ENCODE measurements at places on chromosomes 4 and X. TPM values are rescaled to one million over a fixed set of nuclear protein-coding genes. Genes with fewer than 3 reads are reported as not detected.

The SPANXB1 gene
- not detected for polyA plus RNA-seq

DNA sequence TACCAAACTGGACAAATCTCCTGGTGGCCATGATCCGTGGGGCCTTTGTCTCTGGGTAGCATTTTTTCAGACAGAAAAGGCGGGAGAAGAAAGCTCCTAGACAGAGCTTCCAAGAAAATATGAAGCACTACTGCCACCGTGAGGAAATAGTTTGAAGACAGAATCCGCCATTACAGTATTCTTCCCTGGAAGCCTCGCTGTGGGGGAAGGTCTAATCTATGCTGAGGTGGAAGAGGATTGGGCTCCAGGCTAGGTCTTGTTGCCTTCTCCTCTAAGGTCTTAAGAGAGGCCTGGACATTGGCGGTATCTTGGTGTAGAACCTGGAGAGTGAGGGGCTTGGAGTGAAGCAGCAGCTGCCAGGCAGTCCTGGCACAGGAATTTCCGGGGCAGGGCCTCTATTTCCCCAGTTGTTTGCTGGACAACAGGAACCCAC, 218.9 kb downstream of the OR13H1 start:
- DNase-seq = no peak

The SHROOM2 gene
- 9.9 TPM for polyA plus RNA-seq

DNA sequence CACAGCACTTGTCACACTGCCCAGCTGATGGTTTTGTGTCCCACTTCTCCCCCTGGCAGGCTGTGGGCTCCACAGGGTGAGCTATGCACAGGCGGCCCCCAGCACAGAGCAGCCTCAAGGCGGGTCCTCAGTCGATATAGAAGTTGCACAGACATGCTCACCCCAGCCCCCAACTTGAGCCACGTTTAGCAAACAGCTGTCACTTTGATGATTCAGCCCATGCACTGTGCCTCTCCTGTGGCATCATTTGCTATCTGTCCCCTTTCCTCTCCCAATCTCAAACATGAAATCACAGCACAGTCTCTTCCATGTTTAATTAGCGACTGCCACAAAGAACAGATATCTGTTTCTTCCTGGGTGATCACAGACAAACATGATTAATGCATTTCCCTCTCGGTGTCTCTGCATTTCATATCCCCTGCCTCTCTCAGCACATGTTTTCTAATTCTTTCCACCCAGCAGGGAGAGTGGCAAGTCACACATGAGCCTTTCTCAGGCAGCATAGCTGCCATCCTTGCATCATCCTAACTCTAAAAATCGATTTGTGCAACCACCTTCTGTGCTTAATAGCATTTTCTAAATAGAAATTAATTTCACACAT, 204.9 kb downstream of the EVC2 start:
- DNase-seq = no peak

- no peak for DNase-seq
Observed at GRCh38 chr4:1802151-1802715, 9.1 kb downstream of the FGFR3 start.

DNA sequence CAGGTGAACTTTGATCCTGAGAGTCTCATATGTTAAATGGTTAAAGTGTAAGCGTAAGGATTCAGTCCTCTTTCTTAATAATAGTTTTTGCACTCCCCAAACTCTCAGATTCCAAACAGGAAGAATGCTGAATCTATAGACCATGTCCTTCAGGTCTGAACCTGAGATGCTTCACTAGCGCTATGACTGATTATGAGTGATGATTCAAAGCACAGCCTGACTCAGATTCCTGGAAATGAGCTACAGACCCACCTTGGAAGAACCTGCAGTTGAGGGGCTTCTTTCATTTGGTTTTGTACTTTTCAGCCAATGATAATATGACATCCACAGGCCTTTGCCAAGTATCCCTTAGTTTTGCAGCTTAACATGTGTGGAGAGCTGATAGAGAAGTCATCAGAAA, 1.4 kb downstream of the EDNRA start:
- no peak for DNase-seq

The SSX1 gene
- polyA plus RNA-seq = not detected

DNA sequence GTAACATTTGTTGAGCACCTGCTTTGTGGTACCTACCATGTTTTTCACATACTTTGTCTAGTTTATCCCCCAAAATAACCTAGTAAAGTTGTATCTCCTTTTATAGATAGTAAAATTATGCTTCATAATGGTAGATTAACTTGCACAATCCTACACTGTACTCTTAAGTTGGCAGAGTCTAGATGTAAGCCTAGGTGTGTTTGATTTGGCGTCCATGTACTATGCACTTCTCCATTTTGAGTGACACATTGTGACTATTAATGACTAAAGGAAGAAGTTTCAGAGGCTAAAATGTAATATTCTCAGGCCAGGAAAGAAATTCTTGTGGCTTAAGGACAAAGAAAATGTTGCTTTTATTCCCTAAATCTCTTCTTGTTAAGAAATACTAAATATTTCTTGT, 15.4 kb downstream of the PLK4 start:
- no peak for DNase-seq

DNA sequence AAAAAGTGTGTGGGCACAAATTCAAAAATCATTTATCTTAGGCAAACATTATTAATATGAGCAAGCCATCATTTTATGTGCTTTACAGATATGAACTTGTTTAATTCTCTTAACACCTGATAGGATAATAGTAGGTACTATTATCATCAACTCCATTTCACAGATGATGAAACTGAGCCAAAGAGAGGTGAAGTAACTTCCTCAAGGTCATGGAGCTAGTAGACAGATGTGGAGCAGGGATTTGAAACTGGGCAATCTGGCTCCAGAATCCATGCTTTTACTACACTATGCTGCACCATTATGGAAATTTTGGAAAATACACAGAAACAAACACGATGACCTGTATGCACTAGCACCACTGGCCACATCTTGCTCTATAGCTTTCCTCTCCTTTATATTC, 1.0 kb upstream of the PIN4 start:
- DNase-seq = no peak

DNA sequence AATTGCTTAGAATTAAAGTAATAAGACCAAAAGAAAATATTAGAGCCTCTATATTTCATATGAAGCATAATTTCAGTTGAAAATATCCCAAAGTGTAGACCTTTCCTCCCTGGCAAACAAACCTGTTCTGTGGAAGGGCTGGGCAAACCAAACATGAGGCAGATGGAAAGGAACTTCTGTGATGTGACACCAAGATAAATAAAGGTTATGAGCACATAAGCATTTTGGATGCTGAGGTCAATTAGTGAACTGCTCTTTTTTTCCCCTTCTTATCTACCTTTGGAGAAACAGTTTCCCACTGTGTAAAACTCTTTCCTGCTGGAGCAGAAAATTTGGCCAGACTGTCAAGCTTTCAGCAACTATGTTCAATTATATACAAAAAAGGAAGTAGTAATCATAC, 109.6 kb upstream of the STIM2 start:
- no peak for DNase-seq

- DNase-seq = no peak
Observed at GRCh38 chr4:24887881-24888430, 24.9 kb downstream of the CCDC149 start.

DNA sequence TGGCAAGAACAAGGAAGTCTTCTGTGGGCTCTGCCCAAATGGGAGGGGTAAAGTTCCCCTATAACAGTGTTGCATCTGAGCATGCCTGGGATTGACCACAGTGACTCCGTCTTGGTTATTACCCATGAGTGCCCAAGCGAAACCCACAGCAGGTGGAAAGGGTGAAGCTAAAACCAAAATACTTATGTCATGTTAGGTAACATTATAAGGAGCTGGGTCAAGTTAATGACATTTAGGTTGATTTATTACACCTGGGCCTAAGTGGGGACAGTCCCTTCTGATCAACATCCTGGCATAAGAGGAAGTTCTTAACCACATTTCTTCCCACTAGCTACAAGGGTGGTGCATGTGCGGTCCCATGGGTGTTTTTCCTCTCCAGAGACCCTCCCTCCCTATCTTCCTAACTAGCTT, 1.3 kb upstream of the ZNF732 start:
- no peak for DNase-seq

- DNase-seq = no peak
Observed at GRCh38 chrX:30153175-30153880, 62.0 kb upstream of the MAGEB2 start.

The ABCG2 gene
- polyA plus RNA-seq = 1.2 TPM

DNA sequence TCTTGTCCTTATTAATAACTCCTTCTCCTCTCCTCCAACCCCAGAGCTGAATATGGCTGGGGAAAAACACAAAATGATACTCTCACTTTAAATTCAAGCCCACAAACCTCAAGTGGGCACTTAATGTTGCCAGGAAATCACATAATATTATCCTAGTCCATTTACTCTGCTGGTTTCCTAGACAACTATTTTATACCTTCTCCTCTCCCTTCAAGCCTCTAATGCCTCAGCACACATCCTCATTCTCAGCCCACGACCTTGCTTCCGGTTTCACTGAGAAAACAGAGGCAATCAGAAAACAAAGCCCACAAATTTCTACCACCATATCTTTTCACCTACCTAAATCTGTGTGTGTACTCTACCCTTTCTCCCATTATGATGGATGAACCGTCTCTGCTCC, 12.1 kb upstream of the CLCN5 start:
- no peak for DNase-seq
